ENCODE measurements at places on chromosomes 11 and 22. TPM values are rescaled to one million over a fixed set of nuclear protein-coding genes. Genes with fewer than 3 reads are reported as not detected.

The APOBEC3G gene
- total RNA-seq: 16.1 TPM

The RCE1 gene
- total RNA-seq: 18.4 TPM

The KIRREL3 gene
- total RNA-seq: not detected

The DDB1 gene
- 126 TPM for total RNA-seq

The NPAS4 gene
- not detected for total RNA-seq

The SHANK2 gene
- 62.5 TPM for total RNA-seq

The SAAL1 gene
- 8.8 TPM for total RNA-seq

The ENTHD1 gene
- total RNA-seq: not detected

The RGL4 gene
- total RNA-seq: 1.2 TPM

The OR52E2 gene
- total RNA-seq: not detected

All from upper lobe of right lung (tissue), 1 donor.